Activated T-helper 9 cell treated with anti-CD3 and anti-CD28 coated beads, Interleukin-2, amount 50 U/mL, for 16 hours (primary cell): ENCODE measurements at places on chromosomes 2 and 18.

- no peak for DNase-seq
These were observed 87.3 kb downstream of the MAPK4 start for GRCh38 chr18:50647237-50647636.

GRCh38 chr2:143121079-143121478 is 8.1 kb upstream of the ARHGAP15 start:
- DNase-seq = no peak

GRCh38 chr2:55761024-55761423 is 67.4 kb upstream of the PNPT1 start:
- DNase-seq = no peak

GRCh38 chr18:13543144-13543543 is 183.2 kb downstream of the FAM210A start:
- no peak for DNase-seq

DNA sequence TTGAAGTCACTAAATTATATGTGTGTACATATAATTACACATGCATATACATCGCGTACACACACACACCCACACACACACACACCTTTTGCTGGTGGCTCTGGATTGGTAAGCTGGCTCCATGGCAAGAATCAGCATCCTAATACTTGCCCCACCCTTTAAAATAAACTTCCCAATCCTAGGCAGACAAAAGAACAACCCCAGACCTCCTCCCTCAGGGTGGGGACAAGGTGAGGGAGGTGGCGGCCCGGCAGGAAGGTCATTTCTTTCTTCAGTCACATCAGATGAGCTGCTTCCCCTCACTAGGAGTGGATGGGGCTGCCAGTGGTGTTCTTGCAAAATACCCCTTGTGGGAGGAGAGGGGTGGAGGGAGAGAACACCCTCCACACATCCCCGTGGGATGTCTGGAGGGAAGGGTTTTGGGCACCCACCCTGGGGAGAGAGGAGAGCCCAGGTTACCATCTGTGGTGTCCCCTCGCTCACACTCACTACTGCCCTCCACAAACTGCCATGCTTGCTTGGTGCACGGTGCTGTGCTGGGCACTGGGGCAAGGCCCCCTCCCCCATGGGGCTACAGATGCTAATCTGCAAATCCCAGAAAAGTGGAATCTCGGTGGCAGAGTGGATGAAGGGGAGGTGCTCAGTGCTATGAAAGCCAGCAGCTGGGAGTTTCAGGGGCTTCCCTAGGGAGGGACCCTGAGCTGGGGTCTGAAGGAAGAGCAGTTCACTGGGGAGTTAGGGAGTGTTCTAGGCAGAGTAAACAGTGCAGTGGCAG is 64.0 kb downstream of the ODC1 start:
- no peak for DNase-seq

DNA sequence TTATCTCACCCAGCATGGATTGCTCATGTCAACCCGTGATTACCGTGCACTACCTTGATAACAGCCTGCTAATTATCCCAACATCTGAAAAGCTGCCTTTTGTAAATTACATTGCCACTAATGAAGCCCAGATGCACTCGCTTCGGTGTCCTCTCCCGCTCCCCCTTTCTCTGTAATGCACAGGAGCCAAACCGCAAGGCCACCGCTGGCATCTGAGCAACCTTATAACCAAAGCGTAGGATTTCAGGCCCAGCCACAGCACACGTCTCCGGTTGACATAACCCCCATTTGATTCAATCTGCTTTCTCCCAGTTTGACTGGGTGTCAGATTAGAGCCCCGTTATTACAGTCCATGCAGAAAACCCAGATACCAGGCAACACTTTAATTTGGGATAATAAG is 341.2 kb downstream of the ALK start:
- no peak for DNase-seq

DNA sequence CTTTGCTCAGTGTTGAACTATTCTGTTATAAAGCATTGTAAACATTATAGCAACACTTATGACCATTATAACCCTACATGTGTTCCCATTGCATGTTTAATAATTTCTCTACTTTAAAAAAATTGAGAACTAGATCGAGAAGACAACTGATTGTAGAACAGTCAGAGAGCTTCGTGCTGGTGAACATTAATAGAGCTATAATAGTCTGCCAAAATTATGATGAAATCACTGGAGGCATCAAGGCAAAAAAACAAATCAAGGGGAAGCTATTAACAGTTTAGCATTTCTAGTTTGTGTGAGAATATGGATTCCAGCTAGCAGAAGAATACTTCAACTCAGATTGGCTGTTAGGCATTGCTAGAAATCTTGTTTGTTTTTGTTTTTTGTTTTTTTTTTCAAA is 284.2 kb downstream of the CAMKMT start:
- no peak for DNase-seq

DNA sequence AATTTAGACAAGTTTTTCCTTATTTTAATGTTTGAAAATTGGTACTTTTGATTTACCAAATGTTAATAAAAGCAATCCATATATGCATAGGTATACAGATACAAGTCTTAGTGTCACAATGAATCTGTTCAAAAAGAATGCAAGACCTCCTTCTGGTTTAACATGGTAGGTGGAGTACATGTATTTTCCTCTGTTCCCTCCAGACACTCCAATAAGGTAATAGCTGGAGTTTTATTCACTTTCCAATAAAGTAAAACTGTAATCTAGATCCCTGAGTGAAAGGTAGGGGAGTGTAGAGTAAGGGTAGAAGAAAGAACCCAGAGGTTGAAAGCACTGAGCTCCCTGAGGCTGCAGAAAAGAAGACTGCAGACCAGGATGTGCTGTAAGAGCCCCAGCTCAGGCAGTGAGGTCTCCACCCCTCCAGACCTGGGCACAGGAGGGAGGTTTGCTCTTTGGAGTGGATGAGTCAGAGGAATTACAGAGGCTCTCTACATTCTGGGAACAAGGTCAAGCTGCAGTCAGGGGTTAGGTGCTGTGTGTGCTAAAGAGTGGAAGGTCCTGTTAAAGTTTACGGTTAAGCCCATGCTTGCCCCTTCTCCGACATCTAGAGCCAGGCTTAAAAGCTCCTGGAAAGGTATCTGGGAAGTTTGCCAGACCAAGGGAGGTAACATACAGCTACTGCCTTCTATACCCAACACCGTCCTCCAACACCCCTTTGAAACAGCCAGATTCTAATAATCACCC is 27.6 kb upstream of the STAT1 start:
- no peak for DNase-seq

DNA sequence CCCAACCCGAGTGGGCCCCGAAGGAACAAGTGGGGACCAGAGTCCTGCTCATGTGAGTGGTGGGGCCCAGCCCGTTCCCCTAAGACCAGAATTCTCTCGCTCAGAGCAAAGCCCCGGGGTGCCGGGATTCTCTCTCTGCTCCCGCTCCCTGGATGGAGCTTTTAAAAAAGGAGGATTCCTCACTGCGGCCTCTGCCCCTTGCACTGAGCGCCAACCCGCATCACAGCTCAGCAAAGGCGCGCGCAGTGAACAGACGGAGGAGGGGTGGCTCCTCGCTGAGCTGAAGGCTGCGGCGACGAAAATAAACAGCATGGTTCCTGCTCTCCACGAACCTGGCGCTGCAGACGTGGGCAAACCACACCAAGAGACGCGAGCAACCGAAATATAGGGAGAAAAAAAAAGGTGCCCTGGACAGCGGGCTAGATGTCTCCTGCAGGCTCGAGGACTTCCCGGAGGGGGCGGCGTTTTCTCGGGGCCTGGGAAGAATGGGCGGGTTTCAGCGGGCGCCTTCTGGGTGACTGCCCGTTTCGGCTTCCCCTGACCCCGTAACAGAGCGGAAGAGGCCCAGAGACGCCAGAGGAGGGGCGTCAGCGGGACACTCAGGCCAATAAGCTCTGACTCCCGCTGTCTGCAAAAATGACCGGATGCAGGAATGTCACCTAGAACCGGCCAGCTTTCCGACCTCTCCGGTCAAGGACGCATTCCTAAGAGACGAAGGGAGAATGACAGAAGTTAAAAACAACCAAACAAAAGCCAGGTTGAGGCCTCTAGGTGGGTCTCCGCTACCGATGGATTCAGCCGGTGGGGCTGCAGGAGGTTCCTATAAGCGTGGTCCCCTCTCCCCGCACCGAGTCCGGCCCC is 819 bp upstream of the KLF11 start:
- peak; percentile 20 for DNase-seq

DNA sequence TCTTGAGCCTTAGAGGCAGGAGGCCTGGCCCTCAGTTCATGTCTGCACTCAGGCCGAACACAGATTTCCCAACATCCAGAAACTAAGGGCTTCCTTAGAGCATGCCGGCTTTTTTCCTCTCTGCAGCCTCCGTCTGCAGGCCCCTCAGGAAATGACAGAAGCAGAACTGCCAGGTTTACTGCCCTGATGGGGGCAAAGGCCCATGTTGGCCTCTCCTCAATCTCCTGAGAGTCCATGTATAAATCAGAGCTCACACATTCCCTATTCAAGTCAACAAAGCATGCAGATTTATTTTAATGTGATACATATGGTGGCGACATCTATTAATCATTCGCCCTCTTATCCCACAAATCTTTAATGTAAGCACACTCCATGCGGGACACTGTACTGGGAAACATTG is 475.6 kb upstream of the HS6ST1 start:
- no peak for DNase-seq

- no peak for DNase-seq
These were observed 61.7 kb downstream of the LIPG start for GRCh38 chr18:49623571-49623970.

- DNase-seq = no peak
These were observed 92.3 kb downstream of the UBE2E3 start for GRCh38 chr2:181072486-181073235.

- DNase-seq = no peak
These were observed 656.6 kb downstream of the GALR1 start for GRCh38 chr18:77906103-77906892.

DNA sequence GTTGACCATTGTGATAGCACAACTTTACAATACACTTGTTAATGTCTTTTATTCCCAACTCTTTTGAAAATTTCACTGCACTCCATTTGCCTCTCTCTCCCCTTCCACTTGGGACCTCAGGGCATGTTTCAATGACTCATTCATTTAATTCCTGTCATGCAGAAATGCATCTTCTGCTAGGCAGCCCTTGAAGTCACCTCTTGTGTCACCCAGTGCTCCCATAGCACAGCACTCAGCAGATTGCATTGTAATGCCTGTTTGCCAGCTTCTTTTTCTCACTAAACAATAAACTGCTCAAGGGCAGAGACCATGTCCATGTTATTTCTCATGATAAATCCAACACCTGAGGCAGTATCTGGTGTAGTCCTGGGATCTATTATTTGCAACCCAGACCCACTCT is 85.9 kb upstream of the ACSL3 start:
- no peak for DNase-seq

DNA sequence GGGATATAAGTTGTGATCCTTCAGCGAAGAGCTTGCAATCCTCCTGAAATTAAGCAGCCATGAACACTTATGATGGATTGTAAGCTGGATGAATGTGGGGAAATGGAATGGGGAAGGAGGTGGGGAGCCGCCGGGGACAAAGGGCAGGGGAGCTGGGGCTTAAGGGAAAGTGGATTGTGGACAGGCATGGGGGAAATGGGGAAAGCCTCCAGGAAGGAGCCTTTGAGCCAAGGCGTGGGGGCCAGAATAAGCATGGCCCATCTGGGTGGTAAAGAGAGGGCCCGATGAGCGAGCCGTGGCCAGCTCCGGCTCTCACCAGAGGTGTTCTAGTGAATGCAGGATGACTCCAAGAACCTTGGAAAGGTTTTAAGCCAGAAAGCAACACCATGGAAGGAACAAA is 124.0 kb downstream of the SMAD7 start:
- DNase-seq = no peak

DNA sequence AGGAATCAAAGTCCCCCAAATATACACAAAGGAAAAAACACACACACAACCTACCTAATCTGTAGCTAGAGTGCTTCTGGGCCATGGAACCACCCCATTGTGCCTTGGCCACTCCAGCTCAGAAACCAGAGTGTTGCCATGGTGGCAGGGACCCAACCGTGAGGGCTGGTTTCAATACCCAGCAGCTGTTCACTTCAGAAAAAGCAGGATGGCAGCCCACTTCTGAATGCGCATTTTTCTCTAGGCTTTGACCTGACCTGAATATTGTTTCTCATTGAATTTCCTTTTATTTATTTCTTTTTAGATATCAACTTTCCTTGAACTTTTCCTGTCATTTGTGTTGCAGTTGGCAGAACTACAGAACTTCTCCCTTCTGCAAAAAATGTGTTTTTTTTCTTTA is 43.0 kb upstream of the EHBP1 start:
- no peak for DNase-seq

- no peak for DNase-seq
These were observed 9.5 kb downstream of the RTTN start for GRCh38 chr18:70195852-70196434.

DNA sequence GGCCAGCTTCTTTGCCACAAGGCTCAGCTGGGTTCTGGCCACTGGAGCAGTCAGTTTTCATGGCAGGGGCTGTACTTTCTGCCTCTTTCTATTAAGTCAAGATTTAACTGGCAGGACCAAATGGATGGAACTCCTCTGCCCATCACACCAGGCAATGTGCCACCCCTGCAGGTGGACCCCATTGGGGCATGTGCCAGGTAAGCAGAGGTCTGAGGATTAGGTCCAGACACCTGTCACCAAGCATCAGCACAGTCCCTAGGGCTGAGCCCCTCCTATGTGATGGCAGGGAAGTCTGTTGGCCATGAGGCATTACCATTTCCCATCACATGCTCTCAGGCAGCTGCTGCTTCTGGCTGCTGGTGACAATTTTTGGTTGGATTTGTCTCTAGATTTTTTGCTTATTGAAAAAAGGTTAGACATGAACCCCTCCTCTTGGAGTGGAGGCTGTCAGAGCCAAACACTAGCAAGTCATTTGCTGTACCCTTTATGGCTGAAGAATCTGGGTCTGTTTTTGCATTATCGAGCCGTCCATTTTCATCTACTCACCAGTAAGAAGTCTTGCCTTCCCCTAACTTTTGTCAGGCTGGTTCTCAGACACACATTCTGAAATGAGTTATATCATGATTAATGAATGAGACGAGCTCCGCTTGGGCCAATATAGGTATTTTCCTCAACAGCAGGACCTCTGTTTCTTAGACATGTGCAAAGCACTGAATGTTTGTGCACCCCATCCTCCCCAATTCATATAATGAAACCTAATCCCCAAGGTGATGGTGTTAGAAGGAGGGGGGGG is 328.0 kb downstream of the TSN start:
- DNase-seq = no peak

DNA sequence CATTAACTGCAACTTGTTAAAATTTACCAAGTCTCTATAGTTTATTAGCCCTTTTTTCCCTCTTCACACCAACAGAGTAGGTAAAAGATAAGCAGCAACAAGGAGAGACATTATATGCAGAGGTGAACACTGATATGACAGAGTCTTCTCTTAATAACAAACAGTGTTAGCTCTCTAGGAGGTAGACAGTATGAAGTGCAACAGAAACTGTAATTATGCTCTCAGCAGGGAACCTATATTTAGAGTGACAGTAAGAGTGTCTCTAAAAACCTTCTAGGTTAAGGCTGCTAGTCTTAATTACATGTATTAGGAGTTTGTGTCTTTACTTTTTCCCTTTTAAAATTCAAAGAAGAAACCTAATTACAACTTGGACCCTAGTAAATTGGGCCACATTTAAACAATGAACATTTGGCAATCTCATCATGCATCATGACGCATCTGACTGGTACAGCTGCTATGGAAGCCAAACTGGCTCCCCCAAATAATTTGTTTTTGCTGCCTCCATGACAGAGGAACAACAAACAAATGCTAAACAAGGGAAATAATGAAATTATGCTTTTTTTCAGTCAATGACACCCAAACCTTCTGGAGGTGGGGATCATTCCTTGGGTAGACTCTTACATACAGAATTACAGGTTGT is 69.9 kb upstream of the MMADHC start:
- no peak for DNase-seq

- no peak for DNase-seq
These were observed 183.8 kb downstream of the LRATD1 start for GRCh38 chr2:14816069-14817060.
